ENCODE measurements at places on chromosomes 6 and 20.

DNA sequence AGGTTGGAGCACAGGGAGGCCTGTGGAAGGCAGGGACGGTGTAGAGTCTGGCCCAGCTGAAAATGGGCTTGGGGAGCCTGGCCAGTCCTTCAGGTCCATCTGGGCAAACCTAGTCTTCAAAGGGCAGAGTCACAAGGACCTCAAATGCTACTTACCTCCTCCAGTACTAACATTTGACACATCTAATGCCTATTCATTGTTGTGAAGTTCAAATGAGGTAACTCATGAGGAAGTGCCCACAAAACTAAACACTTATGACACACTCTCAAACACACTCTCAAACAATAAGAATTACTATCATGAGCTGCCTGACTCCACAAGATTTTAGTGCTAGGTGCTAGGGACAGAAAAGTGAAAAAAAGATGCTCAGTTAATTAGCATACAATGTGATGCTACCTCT, 27.1 kb downstream of the DAAM2 start:
- DNase-seq: no peak

DNA sequence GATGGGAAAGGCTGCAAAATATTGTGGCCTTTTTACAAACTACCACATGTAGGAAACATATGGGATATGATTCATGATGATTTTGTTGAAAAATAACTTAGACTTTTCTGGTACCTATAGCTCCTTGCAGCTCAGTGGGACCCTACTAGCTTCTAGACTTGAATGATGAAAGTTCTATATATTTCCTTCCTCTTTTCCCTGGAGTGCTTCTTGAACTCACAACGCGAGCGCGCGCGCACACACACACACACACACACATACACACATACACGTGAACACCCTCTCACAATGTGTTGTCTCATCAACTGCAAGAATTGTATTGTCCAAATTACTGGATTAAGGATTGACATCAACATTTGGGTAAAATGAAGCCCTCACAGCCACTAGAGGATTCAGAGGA, 61.9 kb downstream of the TOX2 start:
- no peak for DNase-seq

DNA sequence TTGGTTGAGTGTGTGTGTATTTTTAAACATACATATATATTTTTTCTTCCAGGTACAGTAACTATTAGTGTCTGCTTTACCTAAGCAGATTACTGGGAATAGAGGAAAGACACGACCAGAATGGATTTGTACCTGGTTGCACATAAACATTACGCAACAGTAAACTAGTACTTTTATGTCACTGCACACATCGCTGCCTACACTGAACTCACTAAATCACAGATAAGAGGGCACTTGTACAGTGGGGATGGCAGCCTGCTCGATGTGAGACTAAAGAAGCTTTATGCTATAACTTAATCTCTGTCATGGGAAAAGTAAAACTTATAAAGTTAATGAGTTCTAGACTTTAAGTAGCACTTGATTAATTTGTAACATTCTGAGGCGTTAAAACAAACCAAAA, 89.5 kb upstream of the SIM1 start:
- no peak for DNase-seq

DNA sequence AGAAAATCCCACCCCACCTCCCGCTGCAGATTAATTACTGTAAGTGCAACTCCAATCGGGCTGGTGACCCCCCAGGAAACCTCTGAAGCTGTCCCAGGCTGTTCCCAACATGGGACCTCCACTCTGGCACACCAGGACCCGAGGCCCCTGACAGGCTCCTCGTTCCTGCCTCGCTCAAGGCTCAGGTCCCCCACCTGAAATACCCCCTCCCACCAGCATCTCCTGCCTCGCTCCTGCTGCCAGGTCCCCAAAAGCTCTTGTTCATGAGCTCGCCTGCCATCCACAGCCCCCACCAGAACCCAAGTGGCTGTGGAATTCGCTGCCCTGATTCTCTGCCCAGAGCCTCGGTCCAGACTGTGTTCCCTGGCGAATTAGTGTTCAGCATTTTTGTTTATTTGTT, 26.1 kb downstream of the NPEPL1 start:
- no peak for DNase-seq

- no peak for DNase-seq
Observed at GRCh38 chr6:81890846-81891245, 138.4 kb upstream of the TENT5A start.

- no peak for DNase-seq
Observed at GRCh38 chr6:64000818-64001491, 365.4 kb downstream of the PHF3 start.

GRCh38 chr20:57548177-57549058, 12.5 kb upstream of the PCK1 start:
- no peak for DNase-seq

DNA sequence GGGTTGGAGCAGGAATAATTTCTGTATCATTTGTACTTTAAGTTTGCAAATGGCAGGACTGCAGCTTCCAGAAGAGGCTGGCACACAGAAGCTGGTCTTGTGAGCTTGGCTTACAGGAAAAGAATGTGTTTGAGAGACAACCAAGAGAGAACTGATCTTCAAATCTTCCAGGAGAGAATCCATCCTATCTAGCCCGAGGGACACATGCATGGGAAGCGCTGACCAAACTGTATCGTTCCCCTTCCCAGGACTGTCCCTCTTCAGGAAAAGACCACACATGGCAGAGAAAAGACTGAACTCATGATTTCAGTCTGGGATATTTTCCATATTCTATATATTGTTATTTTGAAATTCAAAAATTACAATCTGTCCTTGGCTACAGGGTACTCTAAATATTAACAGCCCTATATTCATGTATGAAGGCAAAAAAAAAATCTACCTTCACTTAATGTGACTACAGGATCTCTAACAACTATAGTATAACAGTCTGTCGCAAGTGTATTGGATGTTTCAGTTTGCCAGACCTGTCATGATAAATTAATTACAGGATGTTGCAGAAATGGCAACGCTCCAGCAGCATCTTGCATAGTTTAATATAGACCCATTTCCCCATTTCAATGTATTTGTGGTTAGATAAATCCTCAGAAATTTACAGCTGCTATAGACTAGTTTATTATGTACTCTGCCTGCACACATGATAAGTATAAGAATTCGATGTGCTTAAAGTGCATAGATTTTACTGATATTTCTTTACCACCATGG, 99.4 kb downstream of the MYB start:
- DNase-seq: no peak

DNA sequence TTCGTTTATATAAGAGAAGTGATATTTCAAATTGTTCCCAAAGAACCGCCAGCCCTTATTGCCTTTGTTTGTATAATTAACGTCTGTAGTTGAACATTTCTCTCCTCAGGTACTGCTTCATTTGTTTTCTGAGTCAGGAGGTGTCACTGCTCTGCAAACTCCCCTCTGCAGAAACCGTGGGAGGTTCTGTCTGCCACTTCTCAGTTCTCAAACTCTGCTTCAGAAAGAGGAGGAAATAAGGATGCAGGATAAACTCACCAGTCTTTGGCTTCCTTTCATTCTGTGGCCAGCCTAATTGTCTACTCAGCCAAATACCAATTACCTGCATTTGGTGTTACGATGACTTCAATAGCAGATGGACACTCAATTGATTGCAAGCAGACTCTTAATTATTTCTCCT, 149.8 kb downstream of the PAK5 start:
- no peak for DNase-seq
